COR-L47 (cell line): ENCODE measurements at places on chromosomes 2 and 18.
A peak's percentile ranks its signal among the peaks of the same experiment; 100 is the strongest.

- no peak for DNase-seq
Measured at GRCh38 chr18:49212819-49213218, 247.6 kb downstream of the DYM start.

GRCh38 chr2:203804070-203804469 lies 63.5 kb upstream of the CTLA4 start:
- DNase-seq, result no peak

- no peak for DNase-seq
Measured at GRCh38 chr18:73923866-73924265, 223.8 kb downstream of the FBXO15 start.

GRCh38 chr2:45777996-45778719 lies 126.7 kb downstream of the PRKCE start:
- DNase-seq, result no peak

DNA sequence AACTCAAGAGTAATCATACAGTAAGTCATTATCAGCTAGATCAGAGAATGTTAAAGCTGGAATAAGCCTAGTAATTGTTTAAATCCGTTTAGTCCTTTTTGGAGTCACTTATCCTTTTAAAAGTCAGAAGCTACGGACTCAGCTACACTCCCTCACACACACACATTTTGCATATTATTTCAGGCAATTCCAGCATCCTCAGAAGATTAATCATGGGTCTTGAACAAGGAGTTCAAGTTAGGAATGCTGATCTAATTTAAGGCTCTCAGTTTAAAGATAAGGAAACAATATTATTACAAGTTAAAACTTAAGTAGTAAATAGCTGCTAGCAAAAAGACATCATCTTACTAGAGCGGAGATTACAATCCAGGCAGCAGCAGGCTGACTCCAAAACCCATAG lies 74.3 kb downstream of the GTF3C3 start:
- no peak for DNase-seq

DNA sequence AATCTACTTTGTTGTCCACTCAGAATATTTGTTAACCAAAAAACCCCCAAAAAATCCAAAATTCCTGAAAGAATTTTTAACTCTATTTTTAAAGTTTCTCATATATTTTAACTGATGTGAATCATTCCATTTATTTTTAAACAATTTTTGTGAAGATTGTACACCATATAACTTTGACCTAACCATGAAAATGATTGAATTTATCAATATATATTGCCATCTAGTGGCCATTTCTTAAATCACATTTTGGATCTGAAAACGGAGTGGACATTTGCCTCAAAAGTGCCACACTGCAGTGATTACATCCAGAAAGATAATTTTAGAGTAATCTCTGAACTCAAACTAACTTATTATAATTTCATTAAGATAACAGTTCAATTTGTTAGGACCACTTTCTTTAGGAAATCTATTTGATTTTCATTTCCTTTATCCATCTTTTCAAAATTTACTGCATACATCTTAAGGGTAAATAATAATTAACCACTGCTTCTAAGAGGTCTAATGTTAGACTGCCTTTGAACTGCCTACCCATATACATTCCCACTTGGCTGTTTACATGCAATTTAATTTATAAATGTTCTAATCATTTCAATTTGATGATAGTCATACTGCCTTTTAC lies 71.1 kb downstream of the DSC3 start:
- peak; percentile 58 for DNase-seq
